Naive thymus-derived CD4-positive, alpha-beta T cell (primary cell): ENCODE measurements at places on chromosomes 12 and 14. TPM values are rescaled to one million over a fixed set of nuclear protein-coding genes. Genes with fewer than 3 reads are reported as not detected.
A peak's percentile ranks its signal among the peaks of the same experiment; 100 is the strongest.

- peak overlapping the region; percentile 98 for H3K27ac ChIP-seq
- H3K4me1 ChIP-seq, result peaks cover 23% of the 10 kb centered on the region
- no peaks in the 10 kb centered on the region for H3K27me3 ChIP-seq
- H3K4me3 ChIP-seq, result peak overlapping the region; percentile 100
- H3K36me3 ChIP-seq, result peaks cover 22% of the 10 kb centered on the region
Measured at GRCh38 chr12:122975790-122976647, 975 bp downstream of the OGFOD2 start.

DNA sequence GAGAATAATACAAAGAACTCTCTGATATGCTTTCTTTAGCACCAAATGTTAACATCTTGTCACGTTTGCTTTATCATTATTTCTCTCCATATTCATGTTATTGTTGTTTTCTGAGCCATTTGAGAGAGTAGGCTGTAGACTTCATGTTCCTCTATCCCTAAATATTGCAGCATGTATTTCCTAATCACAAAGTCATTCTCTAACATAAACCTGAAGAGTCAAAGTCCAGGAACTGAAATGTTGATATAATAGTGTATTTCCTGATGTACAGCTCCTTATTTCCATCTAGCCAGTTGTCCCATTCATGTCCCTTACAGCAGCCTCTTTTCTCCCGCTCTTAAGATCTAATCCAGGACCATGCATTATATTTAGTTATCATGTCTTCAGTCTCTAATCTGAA, 72.8 kb downstream of the SPATS2 start:
- H3K36me3 ChIP-seq, result no peaks in the 10 kb centered on the region
- H3K4me3 ChIP-seq, result no peak overlapping the region
- no peak for DNase-seq
- H3K27me3 ChIP-seq, result no peaks in the 10 kb centered on the region
- H3K27ac ChIP-seq, result no peak overlapping the region

RPL6 gene
- polyA plus RNA-seq, result 697 TPM

CYP27B1 gene
- polyA plus RNA-seq, result 0.20 TPM

GRCh38 chr12:104165801-104166200, 27.8 kb upstream of the NFYB start:
- DNase-seq, result no peak
- H3K27ac ChIP-seq, result no peak overlapping the region
- no peaks in the 10 kb centered on the region for H3K36me3 ChIP-seq

TC2N gene
- 167 TPM for polyA plus RNA-seq

DNA sequence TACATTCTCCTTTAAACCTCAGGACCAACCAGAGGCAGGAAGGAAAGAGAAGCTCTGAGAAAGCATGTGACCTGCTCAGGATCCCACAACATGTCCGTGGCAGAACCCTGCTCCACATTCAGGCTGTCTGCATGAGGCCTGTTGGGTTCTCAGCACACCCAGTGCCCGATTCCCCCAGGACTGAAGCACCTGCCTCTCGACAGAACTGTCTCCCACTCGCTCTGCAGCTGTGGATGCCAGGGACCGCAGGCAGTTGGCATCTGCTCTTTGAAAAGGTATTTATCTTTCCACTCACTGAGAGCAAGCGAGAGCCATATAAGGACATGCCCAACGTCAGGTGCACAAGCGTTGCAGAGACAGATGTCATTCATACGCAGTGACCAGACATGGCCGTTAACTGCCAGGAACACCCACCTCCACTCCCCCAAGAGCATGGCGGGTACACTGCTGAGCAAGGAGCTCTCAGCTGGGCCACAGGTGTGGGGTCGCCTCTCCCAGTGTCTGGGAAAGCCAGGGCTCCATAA, 18.9 kb downstream of the PITPNM2 start:
- DNase-seq, result peak; percentile 78
- H3K4me1 ChIP-seq, result no peaks in the 10 kb centered on the region
- no peaks in the 10 kb centered on the region for H3K27me3 ChIP-seq
- peak overlapping the region; percentile 24 for H3K4me3 ChIP-seq

GRCh38 chr12:122381021-122381420, 41.4 kb downstream of the CLIP1 start:
- no peak for DNase-seq
- no peaks in the 10 kb centered on the region for H3K27me3 ChIP-seq
- H3K4me3 ChIP-seq, result no peak overlapping the region
- H3K4me1 ChIP-seq, result no peaks in the 10 kb centered on the region
- peaks cover 31% of the 10 kb centered on the region for H3K36me3 ChIP-seq

ANKS1B gene
- polyA plus RNA-seq, result not detected

GRCh38 chr12:42935090-42935489, 345.5 kb upstream of the PRICKLE1 start:
- H3K36me3 ChIP-seq, result no peaks in the 10 kb centered on the region
- H3K4me3 ChIP-seq, result no peak overlapping the region
- no peak overlapping the region for H3K27ac ChIP-seq
- no peak for DNase-seq
- no peaks in the 10 kb centered on the region for H3K4me1 ChIP-seq
